Bone marrow (tissue), 2 donors: ENCODE measurements at places on chromosomes 4 and X.

GRCh38 chr4:85058551-85058950 is 92.1 kb upstream of the WDFY3 start:
- DNase-seq = no peak

GRCh38 chr4:113773014-113773413 is 11.5 kb upstream of the CAMK2D start:
- no peak for DNase-seq

- DNase-seq = no peak
These were observed 149.9 kb downstream of the ARSF start for GRCh38 chrX:3191201-3191600.

DNA sequence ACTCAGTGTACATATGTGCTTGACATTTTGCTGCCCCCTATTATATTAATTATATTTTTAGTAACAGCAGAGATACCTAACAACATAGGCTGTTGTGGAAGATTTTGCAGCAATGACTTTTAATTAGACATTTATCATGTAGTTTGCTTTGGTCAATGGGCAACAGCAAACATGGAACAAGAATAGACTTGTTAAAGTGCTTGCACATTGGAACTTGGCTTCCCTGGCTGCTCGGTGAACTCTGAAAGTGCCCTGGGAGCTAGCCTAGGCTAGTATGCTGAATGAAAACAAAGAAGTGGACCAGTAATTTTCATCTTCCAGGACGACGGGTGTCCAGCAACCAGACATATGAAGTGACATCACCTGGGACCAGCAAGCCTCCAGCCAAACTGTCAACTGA is 1157.1 kb downstream of the ARAP2 start:
- no peak for DNase-seq

GRCh38 chrX:118508221-118508620 is 12.6 kb downstream of the DOCK11 start:
- DNase-seq = no peak

GRCh38 chr4:48025005-48025404 is 8.4 kb downstream of the NIPAL1 start:
- no peak for DNase-seq

- no peak for DNase-seq
These were observed at the start of gene TRPC3 for GRCh38 chr4:121951521-121952110. TRPC3 (minus strand) TSS chr4:121952060; CDS start chr4:121951680, 380 bp downstream.
